NCI-H774 (cell line): ENCODE measurements at places on chromosomes 3 and 15.

DNA sequence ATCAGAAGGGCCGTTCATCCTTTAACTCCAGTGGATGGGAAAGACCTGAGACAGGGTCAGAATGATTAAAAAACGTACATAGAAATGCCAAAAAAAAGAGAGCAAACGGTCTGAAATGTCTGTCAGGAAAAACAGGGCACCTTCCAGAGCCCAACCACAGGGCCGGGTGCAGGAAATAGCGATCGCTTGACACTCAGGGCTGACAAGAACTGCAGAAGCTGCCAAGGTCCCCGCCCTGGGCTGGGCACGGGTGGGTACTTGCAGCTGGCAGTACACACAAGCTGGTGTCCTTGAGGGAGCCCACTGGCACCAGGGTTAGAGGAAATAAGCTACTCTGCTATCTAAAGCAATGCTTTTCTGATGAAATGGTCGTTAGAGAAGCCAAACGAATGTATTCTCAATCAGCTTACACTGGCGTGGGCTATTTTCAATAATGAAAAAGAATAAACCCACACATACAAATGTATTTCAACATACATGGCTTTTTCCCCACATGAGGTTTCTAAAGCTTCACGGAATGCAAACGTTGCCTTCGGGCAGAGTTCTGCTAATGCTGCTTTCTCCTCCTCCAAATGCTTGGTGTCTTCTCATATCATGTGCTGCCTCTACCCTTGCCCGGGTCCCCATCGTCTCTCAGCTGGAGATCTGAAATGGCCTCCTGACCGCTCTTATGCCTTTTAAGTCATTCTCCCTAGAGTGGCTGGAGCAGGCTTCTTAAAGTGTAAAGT is 15.6 kb downstream of the FRMD4B start:
- no peak for DNase-seq

- no peak for DNase-seq
Measured at GRCh38 chr3:82448320-82448719, 686.9 kb upstream of the GBE1 start.

DNA sequence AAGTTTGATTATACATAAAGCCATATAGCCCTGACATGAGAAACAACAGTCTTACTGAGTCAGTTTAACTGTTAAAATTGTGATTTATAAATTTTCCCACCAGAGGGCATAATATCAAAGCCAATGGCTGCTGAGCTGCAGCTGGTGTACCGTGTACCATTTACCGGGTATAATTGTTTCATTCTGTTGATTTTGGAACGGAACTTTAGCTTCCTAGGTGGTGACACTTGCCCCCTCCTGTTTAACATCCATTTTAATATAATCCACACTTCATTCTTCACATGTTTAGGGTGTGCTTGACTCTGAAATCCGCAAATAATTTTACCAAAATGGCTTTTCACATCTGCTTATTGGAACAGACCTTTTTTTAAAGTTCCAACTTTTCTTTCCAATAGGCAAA is 72.8 kb downstream of the SLC9A9 start:
- peak; percentile 67 for DNase-seq

DNA sequence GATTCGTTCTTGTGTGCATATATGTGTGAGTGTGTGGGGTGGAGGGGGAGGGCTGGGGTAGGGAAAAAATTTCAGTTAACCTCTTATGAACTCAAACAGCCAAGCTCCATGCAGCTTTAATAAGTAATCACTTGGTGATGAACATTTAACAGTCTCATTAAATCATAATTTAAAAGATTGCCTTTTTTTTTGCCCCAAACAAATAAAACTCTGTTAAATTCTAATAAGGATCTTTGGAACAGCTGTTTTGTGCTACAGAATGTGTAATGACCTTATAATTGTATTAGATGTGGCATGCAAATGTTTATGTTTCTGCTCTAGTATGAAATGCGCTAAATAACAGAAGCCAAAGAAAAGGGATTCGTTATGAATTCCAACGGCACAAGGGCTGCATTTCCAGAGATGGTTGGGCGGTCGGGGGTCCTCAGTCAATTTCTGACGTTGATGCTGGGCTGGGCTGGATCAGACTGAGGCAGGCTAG is 80.0 kb upstream of the RORA start:
- no peak for DNase-seq

DNA sequence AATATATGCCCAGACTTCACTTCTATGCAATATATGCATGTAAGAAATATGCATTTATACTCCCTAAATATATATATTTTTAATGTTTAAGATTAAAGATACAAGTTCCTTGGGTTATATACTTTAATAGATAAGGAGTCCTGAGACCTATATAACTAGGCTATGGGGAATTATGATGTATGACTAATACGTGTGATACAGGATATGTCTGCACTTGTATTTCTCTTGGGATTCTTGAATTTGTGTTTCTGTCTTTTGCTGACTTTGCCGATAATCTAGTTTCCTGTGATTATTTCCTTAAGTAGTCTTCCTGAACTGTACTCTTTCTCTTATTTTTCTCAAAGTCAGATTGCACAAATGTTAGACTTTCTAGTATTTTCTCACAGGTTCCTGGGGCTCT is 109.6 kb downstream of the PIK3CB start:
- DNase-seq = no peak

DNA sequence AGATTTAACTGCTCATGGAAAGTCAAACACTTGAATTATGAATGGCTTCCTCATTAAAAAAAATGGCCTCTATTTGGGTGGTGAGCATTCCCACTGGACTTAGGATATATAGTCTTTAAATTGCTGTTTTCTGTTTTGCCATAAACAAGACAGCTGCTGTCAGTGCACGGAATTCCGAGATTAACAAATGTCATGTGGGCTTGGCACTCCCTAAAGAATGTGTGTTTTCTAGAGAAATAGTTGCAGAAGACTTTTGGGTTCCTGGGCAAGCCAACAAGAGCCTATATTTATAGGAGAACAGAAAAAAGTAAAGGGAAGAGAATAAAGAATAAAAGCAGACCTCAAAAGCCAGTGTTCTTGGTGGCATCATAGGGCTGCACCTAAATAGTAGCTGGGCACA is 13.6 kb upstream of the TFG start:
- DNase-seq = no peak

GRCh38 chr3:156670077-156670476 is 4.3 kb upstream of the TIPARP start:
- no peak for DNase-seq

- DNase-seq = peak; percentile 29
Measured at GRCh38 chr3:49133226-49133951, 539 bp upstream of the LAMB2 start.

- DNase-seq = no peak
Measured at GRCh38 chr3:156216216-156216615, 95.8 kb downstream of the KCNAB1 start.

DNA sequence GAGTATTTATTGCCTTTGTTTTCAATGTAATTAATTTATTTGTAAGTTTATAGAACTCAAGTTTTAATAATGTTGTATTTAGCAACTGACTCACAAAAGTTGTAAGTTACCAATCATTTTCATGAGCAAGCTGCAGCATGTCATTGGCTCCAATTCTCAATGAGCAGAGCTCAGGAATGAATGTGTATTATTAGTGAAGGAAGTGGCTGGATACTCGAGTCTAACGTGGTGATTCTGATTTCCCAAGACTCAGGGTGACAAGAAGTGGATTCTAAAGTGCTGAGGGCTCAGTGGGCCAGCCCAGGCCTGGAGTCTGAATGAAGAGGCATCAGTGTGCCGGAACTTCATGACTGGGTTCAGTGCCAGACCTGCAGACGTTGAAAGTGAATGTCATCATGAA is 39.6 kb downstream of the CLDN11 start:
- DNase-seq = no peak

DNA sequence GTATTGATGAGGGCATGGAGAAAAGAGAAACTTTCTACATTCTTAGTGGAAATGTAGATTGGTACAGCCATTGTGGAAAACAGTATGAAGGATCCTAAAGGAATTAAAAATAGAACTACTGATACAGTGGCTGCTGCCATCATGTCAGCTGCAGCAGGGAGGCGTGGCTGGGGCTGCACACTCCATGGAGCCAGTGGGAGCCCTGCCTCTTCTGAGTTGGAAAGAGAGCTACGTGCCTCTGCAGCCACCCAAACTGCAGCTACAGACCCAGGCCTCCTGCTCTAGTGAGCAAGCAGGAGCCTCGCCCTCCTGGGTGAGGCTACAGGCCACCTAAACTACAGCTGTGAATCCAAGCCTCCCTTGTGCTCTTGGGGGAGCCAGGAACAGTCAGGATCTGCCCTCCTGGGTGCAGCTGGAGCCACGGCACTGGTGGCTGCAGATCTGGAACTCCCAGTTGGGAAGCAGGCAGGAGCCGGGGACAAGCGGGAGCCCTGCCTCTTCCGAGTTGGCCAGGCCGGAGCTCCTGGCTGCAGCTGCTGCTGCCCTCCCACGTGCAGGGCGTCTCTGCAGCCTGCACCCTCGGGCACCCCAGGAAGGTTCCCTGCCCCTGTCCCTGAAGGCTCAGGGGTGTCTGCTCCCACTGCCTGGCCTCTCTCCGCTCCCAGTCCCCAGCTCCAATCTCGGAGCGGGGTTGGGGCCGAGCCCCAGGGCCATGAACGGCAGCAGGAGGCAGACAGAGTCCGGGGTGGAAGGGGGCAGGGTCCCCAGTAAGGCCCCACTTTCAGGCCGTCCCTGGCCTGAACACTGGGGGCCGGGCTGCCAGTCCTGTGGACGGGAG is 64.5 kb downstream of the THBS1 start:
- no peak for DNase-seq

DNA sequence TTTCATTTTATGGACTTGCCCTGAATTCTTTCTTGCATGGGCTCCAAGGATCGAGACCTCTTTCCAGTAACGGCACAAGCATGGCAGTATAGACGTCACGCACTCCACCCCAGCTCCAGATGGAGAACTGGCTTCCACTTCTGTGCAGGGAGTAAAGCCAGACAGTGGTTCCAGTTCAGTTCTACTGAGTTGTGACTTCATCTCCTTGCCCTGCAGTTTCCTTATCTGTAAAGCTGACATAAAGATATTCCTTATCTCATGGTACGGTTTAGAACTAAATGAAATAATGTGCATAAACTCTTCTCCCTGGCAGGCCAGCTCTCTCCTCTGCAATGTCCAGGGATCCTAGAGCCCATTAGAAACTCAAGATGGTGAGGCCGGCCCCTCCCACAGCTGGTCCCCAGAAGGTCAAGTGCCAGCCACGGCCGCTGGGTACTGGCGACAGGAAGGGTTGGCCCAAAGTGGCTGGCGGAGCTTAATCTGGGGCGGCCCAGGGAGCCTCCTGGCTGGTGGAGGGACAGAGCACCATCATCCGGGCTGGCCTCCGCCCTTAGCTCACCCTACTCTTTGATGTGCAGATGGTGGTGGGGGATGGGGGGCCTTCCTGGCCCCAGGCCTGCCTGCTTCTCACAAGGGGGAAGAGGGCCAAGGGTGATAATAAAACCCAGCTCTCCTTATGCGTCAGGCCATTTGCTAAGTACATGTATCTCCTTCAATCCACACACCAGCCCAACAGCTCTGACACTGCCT is 7.2 kb downstream of the MESP2 start:
- no peak for DNase-seq

DNA sequence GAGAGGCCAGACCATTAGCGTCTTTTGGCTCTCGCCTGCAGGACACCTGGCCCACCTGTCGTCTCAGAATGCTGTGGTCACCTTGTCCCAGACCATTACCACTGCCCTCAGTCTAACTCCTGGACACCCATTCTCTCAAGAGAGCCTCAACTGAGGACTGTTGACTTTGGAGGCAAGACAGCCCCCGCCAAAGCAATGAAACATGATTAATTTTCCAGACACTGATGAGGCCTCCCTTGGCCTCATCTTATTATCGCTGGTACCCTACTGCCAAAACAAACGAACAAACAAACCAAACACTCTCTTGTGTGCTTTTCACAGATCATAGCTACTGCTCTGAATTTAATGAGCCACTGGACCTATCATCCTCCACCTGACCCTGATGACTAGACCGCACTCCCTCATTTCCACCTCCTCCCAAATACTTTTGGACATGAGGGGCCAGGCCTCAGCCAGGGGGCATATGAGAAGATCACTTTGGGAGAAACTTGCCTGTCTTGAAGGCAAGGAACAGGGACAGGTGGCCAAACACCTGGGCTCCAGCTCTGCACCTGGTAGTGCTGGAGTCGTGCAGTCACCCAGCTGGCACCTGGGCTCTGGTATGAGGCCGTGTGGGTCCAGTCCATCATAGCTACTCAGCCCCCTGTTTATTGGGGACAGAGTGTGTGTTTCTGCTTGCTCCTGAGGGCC is 27.6 kb downstream of the ALS2CL start:
- peak; percentile 18 for DNase-seq

- no peak for DNase-seq
Measured at GRCh38 chr3:193148688-193149473, 92.1 kb upstream of the PLAAT1 start.

DNA sequence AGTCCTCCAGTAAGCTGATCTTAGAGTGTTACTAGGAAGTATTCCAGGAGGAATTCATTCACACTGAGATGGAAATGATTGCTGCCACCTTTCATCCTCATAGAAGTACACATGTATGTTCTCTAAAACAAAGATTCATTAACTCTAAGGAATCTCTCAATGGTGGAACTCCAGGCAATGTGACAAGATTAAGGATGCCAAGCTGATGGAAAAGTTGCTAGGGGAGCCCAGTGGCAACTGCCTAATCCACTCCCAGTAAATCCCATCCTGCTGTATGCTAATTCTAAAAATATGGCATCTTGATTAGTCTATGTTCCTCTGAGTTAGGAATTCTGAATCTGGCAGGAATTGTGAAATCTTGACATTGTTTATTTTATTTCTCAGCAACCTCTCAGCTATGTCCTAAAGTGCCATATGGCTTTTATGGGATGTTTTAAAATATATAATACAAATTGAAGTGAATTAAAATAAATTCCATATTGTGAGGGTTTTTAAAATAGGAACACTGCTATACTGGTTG is 210.0 kb upstream of the TRIM42 start:
- no peak for DNase-seq

- no peak for DNase-seq
Measured at GRCh38 chr15:71788646-71789579, 21.4 kb upstream of the NR2E3 start.

GRCh38 chr3:141710888-141711616 is 27.0 kb upstream of the RNF7 start:
- no peak for DNase-seq

GRCh38 chr15:48001393-48002039 is 119.3 kb upstream of the SLC24A5 start:
- no peak for DNase-seq

DNA sequence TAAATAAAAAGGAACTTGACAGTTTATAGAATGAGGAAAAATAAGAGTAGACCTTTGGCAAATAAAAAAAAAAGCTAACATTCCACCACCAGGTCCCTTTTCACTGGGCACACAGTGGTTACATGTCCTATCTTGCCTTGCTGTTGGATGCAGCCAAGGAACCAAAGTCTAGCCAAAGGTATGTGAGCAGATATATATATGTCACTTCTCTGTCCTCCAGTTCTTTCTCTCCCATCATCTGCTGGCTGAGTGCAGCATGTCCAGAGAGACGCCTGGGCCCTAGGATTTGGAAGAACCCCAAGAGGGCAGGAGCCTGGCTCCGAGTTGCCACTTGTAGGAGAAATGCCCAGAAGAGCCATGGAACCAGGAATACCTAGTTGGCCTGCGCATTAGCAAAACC is 104.7 kb downstream of the SERPINI1 start:
- DNase-seq = no peak

DNA sequence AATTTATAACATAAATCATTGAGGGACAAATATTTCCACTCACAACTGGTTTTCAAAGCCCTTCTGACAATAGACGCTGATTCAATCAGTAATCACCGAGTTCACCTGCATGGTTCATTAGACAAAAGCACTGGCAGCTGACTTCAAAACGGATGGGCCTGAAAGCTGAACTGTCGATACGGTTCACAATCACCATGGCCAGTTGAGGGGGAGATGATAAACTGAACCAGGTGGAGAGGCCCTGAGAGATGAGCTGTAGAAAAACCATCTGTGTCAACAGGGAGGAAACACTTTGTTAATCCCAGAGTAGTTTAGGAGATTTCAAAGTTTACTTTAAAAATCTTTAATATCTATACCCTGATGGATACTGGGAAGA is 75.0 kb downstream of the PEX5L start:
- DNase-seq = peak; percentile 34
